Activated naive CD4-positive, alpha-beta T cell treated with anti-CD3 and anti-CD28 coated beads, Interleukin-2, amount 50 U/mL, for 72 hours (primary cell): ENCODE measurements at places on chromosomes 2 and 18. TPM values are rescaled to one million over a fixed set of nuclear protein-coding genes. Genes with fewer than 3 reads are reported as not detected.

FEV gene
- total RNA-seq, result not detected

XRCC5 gene
- 501 TPM for total RNA-seq

ANKRD30BL gene
- not detected for total RNA-seq

PLGLB2 gene
- not detected for total RNA-seq

TUBA3E gene
- total RNA-seq, result not detected

SLC40A1 gene
- 4.6 TPM for total RNA-seq

GREB1L gene
- total RNA-seq, result not detected

- no peak for DNase-seq
Observed at GRCh38 chr2:120227111-120227991, 4.2 kb upstream of the TMEM185B start.

DNA sequence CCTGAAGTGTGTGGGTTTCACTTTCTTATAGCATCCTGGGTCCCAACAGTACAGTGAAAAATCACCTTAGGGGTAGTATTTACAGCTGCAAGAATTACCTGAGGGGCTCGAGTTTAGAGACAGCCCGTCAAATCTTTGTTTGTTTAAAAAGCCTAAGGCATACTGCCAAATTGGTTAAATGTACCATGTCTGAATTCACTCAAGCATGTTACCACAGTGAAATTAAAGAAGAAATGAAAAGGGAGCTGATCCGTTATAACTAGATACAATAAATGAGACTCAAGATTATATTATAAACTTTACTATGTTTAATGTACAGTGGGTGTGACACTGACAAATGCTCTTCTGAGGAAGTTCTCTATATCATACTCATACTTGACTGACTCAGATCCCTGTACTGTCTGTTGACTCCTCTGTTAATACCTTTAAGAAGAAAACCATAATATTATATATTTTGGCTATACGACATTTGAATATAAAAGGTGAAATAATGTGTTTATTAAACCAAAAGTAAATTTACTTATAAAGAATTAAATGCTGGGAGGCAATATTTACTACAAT lies 107.3 kb downstream of the TMEFF2 start:
- no peak for DNase-seq

DNA sequence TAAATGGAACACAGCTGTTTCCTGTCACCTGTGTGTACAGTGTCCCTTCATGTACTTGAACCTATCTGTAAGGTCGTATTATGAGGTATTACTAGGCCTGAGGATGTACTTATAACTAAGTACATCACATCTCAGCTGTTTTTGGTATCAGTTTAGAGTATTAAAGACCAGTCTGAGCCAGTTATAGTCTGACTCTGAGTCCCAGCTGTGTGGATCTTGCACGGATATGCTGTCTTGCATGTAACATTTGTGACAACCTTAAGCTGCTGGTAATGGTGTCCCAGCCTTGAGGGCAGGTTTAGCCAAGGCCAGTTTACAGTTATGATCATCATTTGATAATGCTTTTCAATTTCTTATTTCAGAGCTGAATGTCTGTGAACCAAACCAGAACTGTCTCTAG lies 496.3 kb downstream of the SLC4A3 start:
- no peak for DNase-seq

GRCh38 chr2:157404363-157404762 lies 39.5 kb downstream of the CYTIP start:
- no peak for DNase-seq

- DNase-seq, result no peak
Observed at GRCh38 chr2:221518201-221518934, 53.7 kb downstream of the EPHA4 start.

GRCh38 chr2:12151716-12152115 lies 405.3 kb downstream of the LPIN1 start:
- DNase-seq, result no peak

- DNase-seq, result no peak
Observed at GRCh38 chr18:69658103-69658502, 257.4 kb downstream of the DOK6 start.

GRCh38 chr2:134845719-134846118 lies 7.3 kb downstream of the ACMSD start:
- no peak for DNase-seq

- DNase-seq, result no peak
Observed at GRCh38 chr2:177885828-177886466, 186.6 kb downstream of the PDE11A start.

- DNase-seq, result no peak
Observed at GRCh38 chr2:78202366-78202765, 680.2 kb upstream of the LRRTM4 start.

DNA sequence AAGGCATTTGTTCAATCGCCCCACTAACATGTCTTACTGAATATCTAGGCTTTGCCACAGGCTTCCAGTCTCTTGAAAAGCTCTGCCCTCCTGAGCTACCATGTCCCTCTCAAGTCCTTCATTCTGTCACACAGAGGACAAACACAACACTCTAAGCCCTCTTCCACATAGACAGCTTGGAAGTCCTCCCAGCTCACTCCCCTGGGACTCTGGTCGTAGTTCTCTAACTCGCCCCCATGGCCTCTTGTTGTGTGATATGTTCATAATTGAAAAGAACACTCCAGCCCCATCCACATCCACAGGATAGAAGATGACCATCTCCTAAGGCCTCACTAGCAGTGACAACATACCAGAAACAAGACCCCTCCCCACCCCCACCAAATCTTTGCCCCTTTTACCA lies 37.9 kb downstream of the BUB1 start:
- DNase-seq, result no peak

DNA sequence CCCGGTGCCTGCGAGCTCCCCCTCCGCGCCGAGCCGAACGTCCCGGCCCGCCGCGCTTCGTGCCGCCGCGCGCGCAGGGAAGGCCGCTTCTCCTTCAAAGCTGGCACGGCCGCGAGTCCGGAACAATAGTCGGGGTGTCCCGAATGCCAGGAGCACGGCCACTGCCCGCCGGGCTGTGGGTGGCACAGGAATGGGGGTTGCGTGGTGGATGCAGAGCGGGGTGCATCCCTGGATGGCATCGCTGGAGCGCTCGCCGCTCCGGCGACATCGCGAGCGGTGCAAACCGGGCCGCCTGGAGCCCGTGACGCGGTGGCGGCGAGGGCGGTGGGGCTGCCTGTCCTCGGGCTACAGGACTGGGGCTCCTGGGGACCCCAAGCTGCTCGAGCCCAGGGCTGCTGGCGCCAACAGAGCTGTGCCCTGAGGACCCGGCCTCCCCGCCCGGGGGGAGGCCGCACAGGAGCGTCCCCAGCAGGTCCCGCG lies 1.1 kb upstream of the SATB2 start:
- DNase-seq, result no peak

GRCh38 chr2:84940088-84940470 lies 30.9 kb upstream of the KCMF1 start:
- DNase-seq, result no peak
